ENCODE measurements at places on chromosomes 2 and 18.

GRCh38 chr2:71683070-71683469 lies 229.7 kb downstream of the DYSF start:
- DNase-seq, result no peak

DNA sequence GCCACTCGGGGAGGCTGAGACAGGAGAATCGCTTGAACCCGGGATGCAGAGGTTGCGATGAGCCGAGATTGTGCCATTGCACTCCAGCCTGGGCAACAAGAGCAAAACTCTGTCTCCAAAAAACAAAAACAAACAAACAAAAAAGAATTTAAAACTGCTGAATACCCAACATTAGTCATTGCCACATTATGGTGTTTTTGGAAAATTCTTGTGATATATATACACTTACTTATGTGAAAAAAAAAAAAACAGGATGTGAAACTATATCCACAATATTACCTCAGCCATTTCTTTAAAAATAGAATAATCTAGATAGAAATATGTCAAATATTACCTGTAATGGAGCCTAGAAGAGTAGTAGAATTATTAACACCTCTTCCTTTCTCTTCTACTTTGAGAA lies 288.3 kb upstream of the FN1 start:
- no peak for DNase-seq

GRCh38 chr2:169590804-169591203 lies 6.7 kb downstream of the PPIG start:
- no peak for DNase-seq

GRCh38 chr18:3246635-3247239 lies 864 bp upstream of the MYL12A start:
- peak; percentile 69 for DNase-seq

GRCh38 chr2:48383036-48383435 lies 146.9 kb upstream of the STON1 start:
- no peak for DNase-seq

DNA sequence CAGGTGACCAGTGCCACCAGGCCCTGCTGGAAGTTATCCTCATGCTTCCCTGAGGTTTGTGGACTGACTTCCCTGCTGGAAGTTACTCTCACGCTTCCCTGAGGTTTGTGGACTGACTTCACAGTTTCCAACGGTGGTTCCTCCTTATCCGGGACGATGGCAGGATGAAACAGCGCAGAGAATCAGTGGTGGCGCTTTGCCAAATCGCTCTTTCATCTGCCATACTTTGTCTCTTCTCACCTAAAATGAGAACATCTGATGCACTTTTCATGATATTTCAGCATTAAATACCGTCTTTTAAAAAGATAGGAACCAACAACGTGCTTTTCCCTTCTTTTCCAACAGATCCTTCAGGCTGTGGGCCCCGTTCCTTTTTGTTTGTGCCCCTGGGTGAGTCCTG lies 183.3 kb downstream of the LDLRAD4 start:
- no peak for DNase-seq

DNA sequence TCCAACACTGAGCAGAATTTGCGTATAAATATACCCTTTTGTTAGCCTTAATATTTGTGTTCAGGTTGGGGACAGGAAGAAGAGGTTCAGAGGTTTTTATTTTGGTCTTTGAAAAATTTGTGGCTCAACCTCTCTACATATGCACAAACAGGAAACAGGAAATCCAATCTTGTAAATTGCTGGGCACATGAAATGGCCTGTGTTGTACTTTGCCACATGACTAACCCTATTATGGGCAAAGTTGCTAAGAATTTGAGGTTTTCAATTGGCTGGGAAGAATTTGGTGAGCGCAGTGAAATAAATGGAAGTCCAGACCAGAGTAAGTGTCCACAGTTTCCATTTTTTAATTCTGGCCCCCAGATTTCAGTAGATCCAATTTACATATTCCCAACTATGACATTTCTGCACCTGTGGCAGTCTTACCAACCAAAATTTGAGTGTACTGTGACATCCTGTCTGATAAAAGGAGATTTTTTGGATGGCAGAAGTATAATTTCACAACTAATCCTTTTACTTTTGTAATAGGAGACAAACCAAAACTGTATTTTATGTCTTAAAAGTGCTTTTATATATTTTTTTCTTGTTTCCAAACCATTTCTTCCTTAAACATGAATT lies 63.6 kb downstream of the COX7A2L start:
- no peak for DNase-seq

- DNase-seq, result no peak
These were observed 52.6 kb downstream of the CXCR4 start for GRCh38 chr2:136065384-136065783.

DNA sequence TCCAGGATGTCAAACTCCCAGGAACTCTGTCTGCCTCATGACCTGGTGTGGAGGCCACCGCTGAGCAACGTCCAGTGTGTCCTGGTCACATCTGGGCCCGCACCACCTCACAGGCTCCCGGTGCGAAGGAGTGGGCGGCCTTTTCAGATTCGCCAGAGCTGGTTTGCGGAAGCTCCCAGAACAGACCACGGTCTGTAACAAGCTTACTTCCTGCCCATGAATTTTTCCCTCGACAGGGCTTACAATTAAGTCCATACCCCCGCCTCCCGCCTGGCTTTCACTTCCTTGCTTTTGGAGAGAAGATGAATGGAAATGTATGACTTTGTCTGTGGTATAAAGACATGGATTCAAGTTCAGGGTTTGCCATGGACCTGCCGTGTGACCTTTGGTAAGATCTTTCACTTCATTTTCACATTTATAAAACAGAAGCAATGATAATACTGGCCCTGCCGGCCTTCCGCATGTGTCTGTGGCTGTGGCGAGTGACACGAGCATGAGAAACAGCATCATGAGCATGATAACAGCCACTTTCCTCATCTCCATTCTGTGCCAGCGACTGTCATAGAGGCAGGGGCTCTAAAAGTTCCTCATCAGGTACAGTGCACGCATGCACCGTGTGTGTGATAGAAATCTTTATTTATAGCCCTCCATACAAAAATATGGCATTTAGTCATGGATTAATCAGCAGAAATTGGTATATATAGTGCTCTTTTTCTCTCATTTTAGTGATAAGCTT lies 31.0 kb upstream of the KCNF1 start:
- DNase-seq, result peak; percentile 55

DNA sequence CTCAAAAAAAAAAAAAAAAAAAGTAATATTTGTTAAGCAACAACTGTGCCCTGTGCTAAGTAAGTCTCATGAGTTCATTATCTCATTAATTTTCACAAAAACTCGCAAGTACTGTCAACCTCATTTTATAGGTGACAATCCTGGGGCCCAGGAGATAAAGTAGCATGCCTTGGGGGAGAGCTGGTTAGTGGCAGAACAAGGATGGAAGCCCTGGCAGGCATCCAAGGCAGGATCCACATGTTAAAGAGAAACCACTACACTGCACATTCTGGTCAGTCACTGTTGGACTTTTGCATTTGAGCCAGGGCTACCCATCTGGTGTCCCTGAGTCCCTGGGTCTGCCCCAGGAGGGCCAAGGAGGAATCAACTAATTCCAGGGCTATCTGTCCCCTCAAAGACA lies 54.6 kb downstream of the ZFP36L2 start:
- no peak for DNase-seq

DNA sequence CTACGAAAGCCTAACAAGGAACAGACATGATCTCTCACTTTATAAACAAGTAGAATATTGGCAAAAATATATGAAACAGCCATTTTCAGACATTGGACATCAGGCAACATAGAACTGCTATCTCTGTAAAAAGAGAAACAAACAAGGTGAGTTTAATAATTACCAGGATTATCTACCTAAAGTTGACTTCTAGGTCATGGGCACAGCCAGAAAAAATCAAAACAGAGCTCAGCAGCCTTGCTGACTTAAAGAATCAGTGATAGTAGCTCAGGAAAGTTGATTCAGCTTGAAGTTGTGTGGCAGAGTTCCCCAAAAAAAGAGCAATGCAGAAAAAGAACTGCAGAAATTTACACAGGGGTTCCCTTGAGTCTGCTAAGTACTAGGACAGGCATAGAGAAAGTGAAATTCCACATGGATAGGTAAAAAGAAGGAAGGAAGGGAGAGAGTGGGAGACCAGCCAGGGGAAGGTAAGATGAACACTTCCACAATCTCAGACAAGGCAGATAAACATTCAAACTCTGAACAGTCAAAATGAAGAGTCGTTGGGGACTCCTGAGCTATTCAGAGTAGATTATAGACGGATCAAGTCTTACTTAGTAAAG lies 102.0 kb downstream of the EXOC6B start:
- DNase-seq, result no peak

DNA sequence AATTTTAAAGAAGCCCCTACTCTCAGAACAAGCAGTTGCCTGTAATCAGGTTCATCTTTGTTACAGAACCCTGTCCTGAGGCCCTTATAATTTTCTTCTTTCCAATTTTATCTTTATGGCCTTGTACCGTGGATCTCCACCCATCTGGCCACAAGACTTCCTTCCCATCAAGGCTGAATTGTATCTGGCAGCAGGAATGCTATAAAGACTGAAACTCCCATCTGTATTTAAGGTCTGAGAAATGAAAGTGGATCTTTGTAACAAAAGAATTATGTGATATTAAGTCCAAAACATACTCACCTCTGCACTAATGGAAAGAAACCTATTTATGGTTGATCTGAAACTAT lies 91.8 kb downstream of the METTL8 start:
- DNase-seq, result no peak

DNA sequence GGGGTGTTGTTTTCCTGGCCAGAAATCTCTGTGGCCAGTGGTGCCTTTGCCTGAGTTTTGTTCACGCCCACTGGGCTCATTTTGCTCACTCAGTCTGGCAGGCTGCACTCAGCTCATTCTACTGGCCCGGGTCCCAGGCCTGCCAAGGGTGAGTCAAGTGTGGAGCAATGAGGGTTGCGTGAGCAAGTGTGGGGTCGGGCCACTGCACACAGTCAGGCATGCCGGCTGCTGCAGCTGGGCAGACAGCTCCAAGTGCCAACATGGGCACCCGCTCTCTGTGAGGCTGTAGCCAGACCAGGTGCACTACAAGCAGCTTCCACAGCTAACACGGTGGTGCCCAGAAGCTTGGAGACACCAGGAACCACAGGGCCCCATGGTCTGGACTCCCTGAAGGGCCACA lies 801.1 kb upstream of the RAB6C start:
- no peak for DNase-seq

GRCh38 chr2:79128406-79128805 lies 8.1 kb downstream of the REG1A start:
- no peak for DNase-seq

DNA sequence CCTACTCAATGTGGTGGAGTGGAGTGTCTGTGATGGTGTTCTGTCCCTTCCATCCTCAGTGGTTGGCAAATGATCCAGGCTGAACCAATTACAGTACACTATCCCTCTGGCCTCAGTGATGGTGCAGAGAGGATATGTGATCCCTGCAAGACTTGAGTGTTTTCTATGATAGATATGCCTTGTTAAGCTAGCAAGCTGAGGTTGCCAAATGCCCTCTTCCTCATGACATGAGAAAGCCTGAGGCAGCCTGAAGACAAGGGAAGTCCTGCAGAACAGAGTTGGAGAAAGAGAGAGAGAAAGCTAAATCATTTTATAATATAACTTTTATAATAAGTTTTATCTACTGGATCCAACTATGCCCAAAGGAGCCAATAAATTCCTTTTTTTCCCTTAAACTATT lies 41.6 kb upstream of the GORASP2 start:
- DNase-seq, result no peak

DNA sequence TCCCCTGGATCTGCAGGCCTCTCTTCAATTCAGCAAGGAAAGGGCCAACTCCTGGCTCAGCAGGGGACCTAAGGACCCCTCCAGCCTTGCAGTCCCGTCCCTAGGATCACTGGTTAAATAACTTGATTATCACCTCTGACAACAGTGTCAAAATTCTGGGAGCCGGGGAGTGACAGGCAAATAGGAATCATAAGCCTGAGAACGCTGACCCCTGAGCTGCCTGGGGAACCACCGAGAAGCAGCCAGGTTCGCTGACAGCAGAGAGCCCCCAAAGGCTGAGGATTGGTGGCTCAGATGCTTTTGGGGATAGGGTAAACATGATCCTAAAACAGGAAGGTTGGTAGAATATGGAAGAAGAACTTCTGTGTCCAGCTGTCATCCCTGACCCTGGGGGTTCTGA lies 17.5 kb upstream of the TNS1 start:
- DNase-seq, result no peak

- no peak for DNase-seq
These were observed 37.9 kb downstream of the LNPK start for GRCh38 chr2:175964195-175964594.

DNA sequence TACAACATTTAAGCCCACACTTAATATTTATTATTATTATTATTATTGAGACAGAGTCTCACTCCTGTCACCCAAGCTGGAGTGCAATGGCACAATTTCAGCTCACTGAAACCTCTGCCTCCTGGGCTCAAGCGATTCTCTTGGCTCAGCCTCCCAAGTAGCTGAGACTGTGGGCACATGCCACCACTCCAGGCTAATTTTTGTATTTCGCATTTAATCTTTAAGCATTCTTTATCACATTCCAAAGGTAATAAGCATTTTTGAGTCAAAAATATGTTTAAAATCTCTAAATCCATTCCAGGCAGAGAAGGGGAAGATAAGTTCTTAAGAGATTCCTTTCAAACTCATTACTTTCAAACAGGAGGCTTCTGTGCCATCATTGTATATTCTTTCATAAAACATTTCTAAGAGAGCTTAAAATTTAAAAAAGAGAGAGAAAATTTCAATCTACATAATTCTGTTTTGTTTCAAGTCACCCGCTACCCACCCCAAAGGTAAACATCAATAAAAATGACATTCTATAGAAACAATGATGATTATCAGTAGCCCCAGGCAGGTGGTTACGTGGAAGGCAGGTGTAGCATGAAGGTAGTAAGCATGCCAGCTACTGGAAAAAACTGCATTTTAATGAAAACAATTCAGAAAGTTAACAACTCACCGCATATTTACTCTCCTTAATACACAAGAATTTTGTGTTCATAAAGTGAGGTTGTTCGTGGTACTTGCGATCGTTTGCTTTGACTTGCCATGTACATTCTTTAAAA lies 84.4 kb upstream of the NARS1 start:
- DNase-seq, result no peak

DNA sequence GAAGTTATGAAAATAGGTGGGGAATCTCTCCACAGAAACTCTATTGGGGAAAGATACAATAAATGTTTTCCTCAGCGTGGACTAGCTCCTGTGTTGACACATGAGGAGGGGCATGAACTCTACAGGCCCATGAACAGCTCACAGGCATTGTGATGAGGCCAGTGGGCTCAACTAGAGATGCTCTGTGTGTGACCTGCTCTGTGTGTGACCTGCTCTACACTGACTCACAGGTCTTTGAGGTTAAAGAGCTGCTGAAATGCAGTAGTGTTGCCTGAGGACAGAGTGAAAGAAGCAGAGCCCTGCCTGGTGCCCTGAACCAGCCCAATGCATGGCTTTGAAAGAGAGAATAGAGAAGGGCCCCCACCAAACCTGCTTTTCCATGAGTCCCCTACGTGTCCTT lies 117.6 kb downstream of the MCFD2 start:
- DNase-seq, result no peak
